Stimulated activated CD8-positive, alpha-beta memory T cell treated with anti-CD3 and anti-CD28 coated beads, Interleukin-2, amount 100 ng/mL, for 1 hour (primary cell): ENCODE measurements at places on chromosomes 6 and 20.

DNA sequence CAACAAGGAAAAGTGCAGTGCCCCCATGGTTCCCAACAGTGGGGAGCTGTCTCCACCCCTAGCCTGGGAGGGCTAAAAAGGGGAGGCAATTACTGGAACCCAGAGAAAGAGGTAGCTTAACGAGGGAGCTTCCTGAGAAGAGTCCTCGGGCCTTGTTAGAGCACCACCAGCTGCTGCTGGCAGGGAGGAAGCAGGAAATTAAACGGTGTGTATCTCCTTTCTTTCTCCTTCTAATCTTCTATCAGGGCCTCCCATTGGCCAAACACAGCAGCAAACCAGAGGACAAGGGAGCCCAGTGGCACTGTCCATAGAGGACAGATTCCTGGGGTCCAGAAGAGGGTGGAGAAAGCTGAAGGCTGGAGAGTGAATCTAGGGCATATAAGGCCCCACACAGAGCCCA lies 7.6 kb upstream of the BTN2A2 start:
- no peak for DNase-seq

DNA sequence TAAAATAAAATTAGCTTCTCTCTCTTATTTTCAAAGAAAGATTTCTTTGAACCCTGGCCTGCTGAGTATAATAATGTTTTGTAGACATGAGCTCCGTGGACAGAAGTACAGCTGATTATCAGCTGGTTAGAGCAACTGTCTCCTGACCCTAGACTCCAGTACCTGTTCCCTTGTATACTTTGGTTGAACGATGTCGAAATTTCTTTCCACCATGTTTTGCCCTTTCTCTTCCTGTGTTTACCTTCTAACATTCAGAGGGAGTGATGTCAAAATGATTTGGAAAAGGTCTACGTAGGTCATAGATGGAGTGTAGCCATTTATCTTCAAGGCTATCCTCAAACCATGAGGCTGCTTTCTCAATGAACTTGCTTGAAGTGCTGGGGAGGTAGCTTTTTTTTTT lies 16.8 kb upstream of the ADTRP start:
- DNase-seq, result no peak

DNA sequence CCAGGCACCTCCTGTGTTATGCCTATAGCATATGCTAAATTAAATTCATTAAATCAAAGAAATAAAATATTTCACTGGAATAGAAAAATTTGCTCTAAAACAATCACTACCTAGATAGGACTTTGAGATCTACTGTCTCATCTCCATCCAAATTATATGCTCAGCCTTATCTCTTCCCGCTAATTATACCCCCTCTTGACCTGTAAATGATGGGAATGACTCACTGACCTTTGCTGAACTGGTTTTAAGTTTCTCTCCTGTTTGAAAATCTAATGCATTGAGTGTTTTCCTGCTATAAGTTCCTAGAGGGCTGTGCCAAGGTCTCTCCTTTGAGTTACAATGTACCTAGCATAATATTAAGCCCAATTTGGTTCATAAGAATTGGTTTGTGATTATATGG lies 110.1 kb downstream of the BMP2 start:
- DNase-seq, result no peak

GRCh38 chr6:24905483-24905882 lies 30.3 kb downstream of the RIPOR2 start:
- DNase-seq, result no peak

- DNase-seq, result no peak
Measured at GRCh38 chr20:41229259-41229658, 88.3 kb downstream of the ZHX3 start.

DNA sequence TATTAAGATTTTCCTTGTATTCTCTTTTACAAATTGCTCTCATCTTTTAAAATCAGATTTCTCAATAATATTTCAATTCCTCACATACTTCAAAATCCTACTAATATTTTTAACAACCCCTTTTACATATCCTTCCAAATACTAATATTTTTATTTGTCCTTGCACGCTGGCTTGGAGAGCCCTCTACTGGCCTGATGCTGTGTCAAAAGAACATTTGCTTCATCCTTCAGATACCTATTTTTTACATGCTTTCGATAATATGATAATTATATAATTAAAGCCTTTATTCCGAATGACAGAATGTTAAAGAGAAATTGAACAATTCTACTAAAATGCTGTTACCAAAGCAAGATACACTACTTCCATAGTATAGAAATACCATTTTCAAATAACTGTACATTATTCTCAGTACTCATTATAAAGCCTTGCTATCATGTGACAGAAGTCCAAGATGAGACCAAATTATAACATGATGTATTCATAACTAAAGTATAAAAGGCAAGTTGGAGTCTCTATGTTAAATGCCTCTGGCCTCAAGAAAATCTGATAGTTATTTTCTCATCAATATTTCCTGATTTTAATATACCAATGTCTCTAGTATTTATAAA lies 39.0 kb upstream of the PLN start:
- no peak for DNase-seq
